ENCODE measurements at places on chromosomes 6 and 20.

DNA sequence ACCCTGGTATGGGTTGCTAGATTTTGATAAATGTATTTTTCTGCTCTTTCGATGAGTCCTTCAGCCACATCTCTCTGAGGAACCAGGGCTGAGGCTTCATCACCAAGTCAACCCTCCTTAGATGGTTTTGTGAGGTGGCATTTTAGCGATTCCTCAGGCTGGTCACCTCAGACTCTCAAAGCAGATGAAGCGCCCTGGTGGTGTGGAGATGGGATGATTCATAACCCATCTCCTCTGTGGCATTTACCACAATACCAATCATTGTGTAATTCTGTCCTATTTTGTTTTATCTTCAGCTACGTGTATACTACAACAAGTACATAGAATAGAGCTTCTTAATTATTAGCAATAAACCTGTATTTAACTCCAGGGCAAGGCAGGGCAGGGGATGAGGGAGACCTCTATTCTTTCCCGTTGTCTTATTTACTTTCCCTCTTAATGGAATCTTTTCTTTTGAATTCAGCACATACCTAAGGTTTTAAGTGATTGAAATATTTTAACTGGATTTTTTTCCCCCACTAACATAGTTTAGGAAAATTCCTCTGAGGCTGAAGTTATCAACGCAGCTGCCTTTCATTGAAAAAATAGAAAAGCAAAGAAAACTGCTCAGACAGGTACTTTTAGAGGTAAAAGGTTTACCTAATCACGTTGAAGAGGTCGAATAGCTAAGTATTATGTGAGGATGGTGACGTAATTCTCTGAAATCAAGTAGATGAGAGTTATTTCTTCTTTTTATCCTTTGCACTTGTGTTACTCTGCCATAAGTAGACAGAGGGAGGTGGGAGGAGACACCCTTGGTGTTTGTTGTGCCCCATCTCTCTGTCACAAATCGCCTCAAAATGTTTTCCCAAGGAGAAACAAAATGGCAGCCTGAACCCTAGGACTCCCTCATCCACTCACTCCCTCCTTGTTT is 57.4 kb upstream of the EDN3 start:
- no peak for DNase-seq

GRCh38 chr20:20497242-20497978 is 129.5 kb downstream of the INSM1 start:
- DNase-seq: no peak

- no peak for DNase-seq
Observed at GRCh38 chr6:111662072-111662793, 56.6 kb upstream of the TRAF3IP2 start.

DNA sequence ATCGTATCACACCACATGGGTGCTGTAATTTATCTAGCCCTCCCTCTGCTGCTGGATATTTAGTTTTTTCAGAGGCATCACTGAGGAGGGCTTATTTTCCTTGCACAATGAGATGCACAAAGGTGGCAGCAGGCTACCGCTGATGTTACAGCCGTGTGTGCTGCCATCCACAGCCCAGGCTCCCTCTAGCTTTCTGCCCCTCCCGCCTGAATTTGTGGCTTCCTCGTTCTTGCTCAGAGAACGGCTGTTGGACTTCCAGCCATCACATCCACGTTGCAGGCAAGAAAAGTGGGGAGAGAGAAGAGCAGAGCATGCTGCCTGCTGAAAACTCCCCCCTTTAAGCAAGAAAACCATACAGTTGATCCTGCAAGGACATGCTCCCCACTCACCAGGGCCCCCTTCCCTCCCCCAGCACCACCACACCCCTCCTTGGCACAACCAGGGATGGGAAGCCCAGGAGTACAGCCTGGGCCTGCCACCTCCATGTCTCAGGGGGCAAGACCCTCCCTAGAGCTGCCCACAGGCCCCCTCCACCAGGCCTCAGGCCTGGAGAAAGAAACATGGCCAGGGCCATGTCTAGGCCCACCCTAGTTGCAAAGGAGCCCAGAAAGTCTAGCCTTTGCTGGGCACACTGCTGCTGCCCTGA is 102.6 kb downstream of the MRPL14 start:
- no peak for DNase-seq

GRCh38 chr6:15025446-15025845 is 220.4 kb upstream of the JARID2 start:
- DNase-seq: no peak

GRCh38 chr6:28983838-28984237 is 21.3 kb downstream of the ZNF311 start:
- DNase-seq: no peak

- DNase-seq: no peak
Observed at GRCh38 chr6:85576476-85576875, 17.2 kb downstream of the SNX14 start.

DNA sequence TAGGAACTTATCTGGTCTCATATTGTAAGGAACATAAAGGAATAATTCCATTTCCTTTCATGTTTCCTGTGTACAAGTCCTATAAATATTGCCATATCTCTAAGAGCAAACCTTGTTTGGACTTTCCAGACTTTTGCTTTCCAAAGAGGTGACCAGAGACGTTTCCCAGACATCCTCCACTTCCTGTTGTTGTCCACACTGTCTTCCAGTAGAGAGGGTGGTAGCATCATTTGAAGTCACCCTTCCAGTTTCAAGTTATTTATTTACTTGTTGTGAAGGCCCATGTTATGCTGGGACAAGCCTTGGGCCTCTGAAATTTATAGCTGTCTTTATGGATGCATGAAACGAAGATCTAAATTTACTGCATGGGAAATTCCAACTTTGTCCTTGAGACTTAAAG is 10.6 kb upstream of the TGM3 start:
- DNase-seq: no peak

- no peak for DNase-seq
Observed at GRCh38 chr6:149904661-149905370, 6.9 kb upstream of the RAET1E start.

DNA sequence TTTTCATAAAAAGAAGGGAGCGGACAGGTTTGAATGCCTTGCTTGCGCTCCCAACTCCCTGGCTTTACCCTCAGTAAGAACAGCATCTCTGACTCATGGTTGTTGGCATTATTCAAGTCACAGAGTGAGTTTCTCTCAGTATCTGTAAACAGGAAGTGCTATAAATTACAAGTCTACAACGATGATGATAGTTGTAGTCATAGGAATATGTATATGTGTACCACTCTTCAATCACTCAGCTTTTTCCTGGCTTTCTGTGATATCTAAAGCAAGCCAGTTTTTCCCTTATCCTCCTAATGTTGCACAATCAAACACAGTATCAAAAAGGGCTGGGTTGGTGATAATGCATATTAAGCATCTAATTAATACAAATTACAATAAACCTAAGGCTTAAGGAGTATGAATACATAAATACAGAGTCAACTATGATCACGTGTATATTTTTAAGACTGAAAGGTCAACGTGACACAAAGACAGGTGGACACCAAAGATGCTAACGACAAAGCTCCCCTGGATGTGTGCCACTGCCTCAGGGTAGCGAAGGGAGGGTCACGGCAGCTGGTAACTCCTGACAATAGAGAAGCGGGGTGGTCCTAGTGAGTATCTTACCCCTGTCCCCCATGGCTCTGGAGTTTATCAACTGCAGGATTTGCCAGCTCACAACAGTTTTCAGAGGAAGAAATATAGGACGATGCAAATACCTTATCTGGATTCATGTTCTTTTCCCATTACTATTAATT is 202.8 kb downstream of the BTBD9 start:
- no peak for DNase-seq

- no peak for DNase-seq
Observed at GRCh38 chr6:5909721-5910120, 97.0 kb downstream of the NRN1 start.

- no peak for DNase-seq
Observed at GRCh38 chr20:3661060-3661813, 2.0 kb downstream of the GFRA4 start.

GRCh38 chr6:30864325-30864724 is 20.0 kb upstream of the DDR1 start:
- DNase-seq: no peak

GRCh38 chr6:48664826-48665225 is 553.8 kb upstream of the PTCHD4 start:
- DNase-seq: no peak

DNA sequence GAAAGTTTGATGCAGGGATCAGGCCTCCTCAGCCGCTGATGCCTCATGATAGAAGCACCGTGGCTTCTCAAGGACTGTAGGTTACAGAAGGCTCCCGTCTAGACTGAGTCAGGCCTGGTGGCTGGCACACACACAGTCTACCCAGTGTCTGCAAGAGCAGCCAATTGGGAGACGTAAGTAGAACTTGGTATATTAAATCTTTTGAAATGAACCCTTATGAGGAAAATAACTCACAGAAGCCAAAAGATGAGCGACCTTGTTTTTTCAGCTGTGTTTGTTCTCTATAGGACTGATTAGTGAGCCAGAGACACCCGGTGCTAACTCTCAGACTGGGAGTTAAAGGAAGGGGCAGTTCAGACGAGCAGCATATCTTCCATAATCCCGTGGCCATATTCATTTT is 5.9 kb upstream of the PDE10A start:
- no peak for DNase-seq

DNA sequence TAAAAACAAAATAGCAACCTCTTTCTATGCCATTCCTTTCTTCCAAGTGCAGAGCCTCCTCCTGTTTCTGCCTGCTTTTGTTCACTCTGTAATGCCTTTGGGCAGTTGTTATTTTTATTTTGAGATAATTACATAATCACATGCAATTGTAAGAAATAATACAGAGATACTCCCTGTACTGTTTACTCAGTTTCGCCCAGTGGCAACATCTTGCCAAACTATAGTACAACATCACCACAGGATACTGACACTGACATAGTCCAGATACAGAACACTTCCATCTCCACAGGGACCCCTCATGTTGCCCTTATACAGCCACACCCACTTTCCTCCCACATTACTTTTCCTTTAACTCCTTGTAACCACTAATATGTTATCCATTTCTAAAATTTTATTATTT is 59.7 kb downstream of the BANF2 start:
- no peak for DNase-seq

DNA sequence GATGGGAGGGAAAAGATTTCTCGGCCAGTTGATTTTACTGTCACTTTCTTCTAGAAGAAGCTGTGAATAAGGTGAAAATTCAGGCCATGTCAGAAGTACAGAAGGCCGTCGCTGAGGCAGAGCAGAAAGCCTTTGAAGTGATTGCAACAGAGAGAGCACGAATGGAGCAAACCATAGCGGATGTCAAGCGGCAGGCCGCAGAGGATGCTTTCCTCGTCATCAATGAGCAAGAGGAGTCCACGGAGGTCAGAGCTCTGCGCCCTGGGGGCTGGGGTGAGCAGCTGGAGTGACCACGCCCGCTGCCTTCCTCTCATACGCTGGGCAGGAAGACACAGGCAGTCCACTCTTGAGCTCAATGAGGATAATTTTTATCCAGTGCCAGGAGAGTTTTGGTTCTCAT is 21.8 kb upstream of the C20orf144 start:
- no peak for DNase-seq

GRCh38 chr6:19983374-19983773 is 146.2 kb downstream of the ID4 start:
- no peak for DNase-seq

DNA sequence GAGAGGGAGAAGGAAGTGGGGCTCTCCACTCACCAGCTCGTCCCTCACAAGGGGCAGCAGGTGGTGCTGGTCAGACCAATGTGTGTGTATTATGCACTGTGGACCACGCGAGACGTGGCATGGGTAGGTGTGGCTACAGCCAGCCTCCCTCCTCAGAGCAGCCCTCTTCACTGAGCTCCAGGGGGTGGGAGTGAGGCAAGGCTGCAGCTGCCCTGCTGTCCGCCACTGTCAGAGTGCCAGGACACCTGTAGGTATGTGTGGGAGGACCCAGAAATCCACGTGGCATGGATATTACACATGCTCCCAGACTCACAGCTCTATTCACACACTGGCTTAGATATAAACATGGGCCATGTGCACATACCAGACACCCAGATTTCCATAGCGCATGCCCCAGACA is 90.3 kb downstream of the VEGFA start:
- no peak for DNase-seq

GRCh38 chr6:35215665-35216411 is 2.1 kb downstream of the SCUBE3 start:
- DNase-seq: no peak

DNA sequence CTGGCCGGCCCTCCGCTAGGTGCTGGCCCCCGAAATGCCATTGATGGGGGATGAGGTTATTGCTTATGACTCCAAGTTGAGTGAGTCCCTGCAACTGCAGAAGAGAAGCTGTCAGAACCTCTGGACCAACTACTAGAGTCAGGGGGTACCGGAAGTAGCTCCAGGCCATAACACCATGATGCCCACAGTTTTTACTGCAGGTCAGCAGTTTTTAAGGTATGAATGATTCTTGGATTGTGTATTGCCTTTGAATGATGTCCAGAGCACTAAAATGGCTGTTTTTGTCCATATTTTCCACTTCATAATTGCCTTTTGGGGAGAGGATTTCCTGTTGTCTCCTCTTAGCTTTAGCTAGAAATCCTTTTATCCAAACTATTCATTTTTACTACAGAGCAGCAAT is 148.4 kb downstream of the PDE10A start:
- DNase-seq: no peak

DNA sequence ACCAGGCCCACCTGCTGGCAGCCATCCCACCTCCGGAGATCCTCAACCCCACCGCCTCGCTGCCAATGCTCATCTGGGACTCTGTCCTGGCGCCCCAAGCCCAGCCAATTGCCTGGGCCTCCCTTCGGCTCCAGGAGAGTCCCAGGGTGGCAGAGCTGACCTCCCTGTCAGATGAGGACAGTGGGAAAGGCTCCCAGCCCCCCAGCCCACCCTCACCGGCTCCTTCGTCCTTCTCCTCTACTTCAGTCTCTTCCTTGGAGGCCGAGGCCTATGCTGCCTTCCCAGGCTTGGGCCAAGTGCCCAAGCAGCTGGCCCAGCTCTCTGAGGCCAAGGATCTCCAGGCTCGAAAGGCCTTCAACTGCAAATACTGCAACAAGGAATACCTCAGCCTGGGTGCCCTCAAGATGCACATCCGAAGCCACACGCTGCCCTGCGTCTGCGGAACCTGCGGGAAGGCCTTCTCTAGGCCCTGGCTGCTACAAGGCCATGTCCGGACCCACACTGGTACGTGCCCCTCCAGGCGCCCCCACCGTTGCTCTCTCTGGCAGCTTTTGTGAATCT is 1.1 kb downstream of the SNAI1 start:
- DNase-seq: no peak

DNA sequence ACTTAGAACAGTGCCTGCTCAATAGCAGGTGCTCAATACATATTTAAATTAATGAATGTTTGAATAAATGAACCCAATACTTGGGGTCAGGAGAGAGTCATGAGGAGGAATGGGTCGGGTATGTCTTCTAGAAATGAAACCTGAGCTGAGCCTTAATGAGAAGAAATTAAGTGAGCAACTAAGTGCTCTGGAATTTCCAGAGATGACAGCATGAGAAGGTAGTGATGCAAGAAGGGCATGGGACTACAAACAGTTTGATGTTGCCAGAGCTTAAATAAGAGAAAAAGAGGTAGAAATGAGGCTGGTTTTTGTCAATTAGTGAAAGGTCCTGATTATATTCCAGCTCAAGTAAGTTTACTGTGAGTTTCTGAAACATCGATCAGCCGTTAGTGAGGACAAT is 82.9 kb downstream of the PDE10A start:
- no peak for DNase-seq

- no peak for DNase-seq
Observed at GRCh38 chr6:159871241-159871640, 19.5 kb upstream of the MAS1 start.

GRCh38 chr6:90982581-90982980 is 395.7 kb upstream of the MAP3K7 start:
- DNase-seq: no peak

Measured in stimulated activated CD4-positive, alpha-beta T cell treated with anti-CD3 and anti-CD28 coated beads, Interleukin-1b, Interleukin-23, amount 100 ng/mL, for 1 hour (primary cell).